ENCODE measurements at places on chromosomes 3 and 15. TPM values are rescaled to one million over a fixed set of nuclear protein-coding genes. Genes with fewer than 3 reads are reported as not detected.

WNT5A gene
- total RNA-seq: 5.4 TPM

CYP11A1 gene
- total RNA-seq: 0.67 TPM

GRCh38 chr3:102302020-102302419 is 132.8 kb upstream of the ZPLD1 start:
- no peak for ATAC-seq

DNA sequence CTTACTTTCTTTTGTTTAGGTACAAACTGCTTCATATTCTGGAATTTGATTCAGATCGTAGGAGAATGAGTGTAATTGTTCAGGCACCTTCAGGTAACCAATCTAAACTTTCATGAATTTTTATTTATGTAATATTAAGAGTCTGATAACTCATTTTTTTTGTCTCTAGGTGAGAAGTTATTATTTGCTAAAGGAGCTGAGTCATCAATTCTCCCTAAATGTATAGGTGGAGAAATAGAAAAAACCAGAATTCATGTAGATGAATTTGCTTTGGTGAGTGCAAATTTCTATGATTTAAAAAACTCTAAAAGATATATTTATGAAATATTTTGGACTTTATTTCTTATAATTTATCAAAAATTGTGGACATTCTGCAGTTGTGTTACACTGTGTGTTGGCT is 75.8 kb downstream of the ATP11B start:
- ATAC-seq: no peak

- ATAC-seq: no peak
Measured at GRCh38 chr3:64190517-64191515, 34.5 kb downstream of the PRICKLE2 start.

GRCh38 chr3:123759311-123759710 is 124.8 kb downstream of the MYLK start:
- ATAC-seq: no peak

DNA sequence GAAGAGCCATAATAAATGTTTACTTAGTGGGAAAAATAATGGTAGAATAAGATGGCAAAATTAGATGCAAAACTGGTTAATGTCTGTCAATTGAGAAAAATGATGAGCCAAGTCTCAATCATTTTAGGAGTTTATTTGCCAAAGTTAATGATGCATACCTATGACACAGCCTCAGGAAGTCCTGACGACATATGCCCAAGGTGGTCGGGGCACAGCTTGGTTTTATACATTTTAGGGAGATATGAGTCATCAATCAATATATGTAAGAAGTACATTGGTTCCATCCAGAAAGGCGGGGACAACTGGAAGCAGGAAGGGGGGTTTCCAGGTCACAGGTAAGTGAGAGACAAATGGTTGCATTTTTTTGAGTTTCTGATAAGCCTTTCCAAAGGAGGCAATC is 31.5 kb downstream of the CLEC3B start:
- no peak for ATAC-seq

GRCh38 chr3:45606991-45607712 is 12.6 kb downstream of the LIMD1 start:
- ATAC-seq: peak; percentile 60

GRCh38 chr15:83561661-83562060 is 92.3 kb upstream of the ADAMTSL3 start:
- ATAC-seq: no peak

CLDN1 gene
- 0.50 TPM for total RNA-seq

DNA sequence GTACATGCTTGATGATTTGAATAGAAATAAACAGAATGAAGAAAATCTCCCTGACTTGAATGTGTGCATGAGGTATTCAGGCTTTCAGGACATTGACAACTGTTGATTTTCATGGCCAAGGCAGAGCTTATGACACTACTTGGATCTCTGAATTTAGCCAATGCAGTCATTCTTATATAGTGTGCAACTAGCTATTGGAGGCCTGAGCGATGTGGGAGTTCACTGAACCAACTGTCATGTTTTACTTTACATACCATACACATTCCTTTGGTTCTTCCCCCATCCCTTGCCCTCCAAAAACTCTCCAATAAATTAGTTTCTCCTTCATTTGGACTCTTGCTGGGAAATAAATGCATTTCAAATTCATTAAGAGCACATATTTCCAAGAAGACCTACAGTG is 460.4 kb downstream of the RBMS3 start:
- no peak for ATAC-seq

GRCh38 chr15:32729700-32730395 is 12.0 kb downstream of the GREM1 start:
- no peak for ATAC-seq

- no peak for ATAC-seq
Measured at GRCh38 chr3:66253790-66254620, 33.2 kb downstream of the SLC25A26 start.

- ATAC-seq: peak; percentile 60
Measured at GRCh38 chr3:159854500-159855124, 134.0 kb upstream of the IL12A start.

- no peak for ATAC-seq
Measured at GRCh38 chr15:40936709-40937666, 7.8 kb downstream of the DLL4 start.

DNA sequence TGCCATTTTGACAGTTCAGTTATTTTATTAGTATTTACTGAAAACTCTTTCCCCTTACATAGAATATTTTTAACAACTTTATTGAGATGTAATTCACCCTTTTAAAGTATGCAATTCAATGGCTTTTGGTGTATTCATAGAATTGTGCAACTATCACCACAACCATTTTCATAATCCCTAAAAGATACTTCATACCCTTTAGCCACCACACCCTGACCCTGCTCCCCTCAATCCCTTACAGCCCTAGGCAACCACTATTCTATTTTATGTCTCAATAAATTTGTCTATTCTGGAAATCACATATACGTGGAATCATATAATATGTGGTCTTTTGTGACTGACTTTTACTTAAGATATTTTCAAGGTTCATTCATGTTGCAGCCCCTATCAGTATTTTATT is 29.7 kb downstream of the TEX9 start:
- ATAC-seq: no peak

GRCh38 chr15:100330629-100331215 is 11.1 kb downstream of the ADAMTS17 start:
- ATAC-seq: no peak

UPK1B gene
- not detected for total RNA-seq

DNA sequence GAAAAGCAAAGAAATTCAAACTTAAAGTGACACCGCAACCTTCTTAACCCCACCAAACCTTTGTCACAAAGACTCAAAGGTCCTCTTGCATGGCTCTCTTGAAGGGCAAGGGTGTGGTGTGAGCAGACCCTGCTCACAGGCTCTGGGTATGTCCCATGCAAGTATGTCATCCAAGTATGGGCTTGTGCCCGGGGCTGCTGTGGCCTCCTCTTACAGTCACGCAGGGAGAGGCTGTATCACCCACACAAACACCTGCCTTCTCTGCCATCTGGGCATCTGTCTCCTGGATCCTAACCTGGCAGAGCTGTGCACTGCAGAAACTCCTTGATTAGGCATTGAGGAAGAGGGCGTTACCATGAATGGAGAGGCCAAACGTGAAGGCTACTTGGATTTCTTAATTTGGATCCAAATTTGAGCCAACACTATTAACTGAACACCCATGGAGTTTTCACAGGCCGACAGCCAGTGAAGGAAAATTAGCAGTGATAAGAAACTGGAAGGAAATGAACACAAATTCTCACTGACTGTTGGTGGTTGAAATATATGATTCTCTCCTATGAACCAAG is 146.6 kb downstream of the DUT start:
- ATAC-seq: no peak

KBTBD8 gene
- 5.4 TPM for total RNA-seq

CORO2B gene
- total RNA-seq: 9.1 TPM

FRMD5 gene
- 0.47 TPM for total RNA-seq

- ATAC-seq: no peak
Measured at GRCh38 chr3:8945890-8946600, 17.2 kb downstream of the RAD18 start.

- ATAC-seq: peak; percentile 77
Measured at GRCh38 chr15:87619161-87619960, 637.2 kb downstream of the NTRK3 start.

DNA sequence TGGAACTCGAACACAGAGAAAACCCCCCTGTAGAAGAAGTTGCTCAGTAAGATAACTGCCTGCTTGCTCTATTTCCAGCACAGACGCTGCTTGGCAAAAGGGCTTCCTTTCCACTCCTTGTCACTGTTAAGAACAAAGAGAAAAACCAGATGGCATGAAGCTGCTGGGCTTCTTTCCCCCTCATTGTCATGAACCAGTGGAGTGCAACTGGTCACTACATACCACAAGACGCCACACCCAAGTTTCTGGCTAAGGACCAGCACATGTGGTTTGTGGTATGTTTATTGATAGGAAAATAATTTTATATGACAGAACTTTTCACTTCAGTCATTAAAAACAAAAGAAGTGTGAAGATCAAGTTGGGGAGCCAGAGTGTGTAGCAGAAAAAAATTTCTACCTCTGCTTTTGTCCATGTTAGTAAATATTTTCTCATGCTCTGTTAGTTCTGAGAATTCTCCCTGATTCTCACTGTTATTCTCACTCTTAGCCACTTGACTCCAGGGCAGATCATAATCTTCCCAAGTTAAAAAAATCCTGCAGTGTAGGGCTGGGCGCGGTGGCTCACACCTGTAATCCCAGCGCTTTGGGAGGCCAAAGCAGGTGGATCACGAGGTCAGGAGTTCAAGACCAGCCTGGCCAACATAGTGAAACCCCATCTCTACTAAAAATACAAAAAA is 37.9 kb downstream of the CLK3 start:
- peak; percentile 81 for ATAC-seq

- ATAC-seq: no peak
Measured at GRCh38 chr3:151328298-151328995, 902 bp downstream of the P2RY13 start.

DNA sequence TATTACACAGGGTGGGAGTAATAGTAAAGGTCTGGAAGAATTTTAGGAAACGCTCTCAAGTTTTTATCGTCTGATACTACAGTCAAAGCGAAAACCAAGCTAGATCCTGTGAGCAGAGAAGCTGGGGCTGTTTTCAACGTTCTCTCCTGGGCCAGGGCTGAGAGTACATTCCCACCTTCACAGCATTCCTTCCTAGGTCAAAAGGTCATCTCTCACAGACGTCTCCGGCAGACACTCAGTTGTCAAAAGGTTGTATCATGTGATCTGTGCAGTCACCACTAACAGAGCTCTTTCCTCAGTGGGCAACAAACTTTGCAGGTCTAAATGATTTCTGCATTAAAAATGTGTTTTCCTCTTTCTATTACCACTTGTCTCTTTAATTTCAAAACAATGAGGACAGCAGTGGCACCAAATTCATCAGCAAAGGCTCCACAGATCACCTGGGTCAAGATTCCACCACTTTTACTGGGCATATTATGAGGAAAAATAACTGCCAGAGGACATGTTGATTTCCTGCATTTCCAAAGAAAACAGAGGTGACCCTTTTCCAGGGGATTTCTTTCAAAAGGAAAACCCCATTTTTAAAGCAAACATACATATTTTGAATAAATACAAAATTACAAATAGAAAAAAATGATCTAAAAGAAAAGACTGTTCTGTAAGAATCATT is 41.9 kb downstream of the MEIS2 start:
- no peak for ATAC-seq
